ENCODE measurements at places on chromosomes 2 and 18.
A peak's percentile ranks its signal among the peaks of the same experiment; 100 is the strongest.

- DNase-seq = no peak
Observed at GRCh38 chr18:34223164-34223892, 1.4 kb downstream of the NOL4 start.

GRCh38 chr2:207718521-207718920, 7.1 kb downstream of the CCNYL1 start:
- DNase-seq = no peak

DNA sequence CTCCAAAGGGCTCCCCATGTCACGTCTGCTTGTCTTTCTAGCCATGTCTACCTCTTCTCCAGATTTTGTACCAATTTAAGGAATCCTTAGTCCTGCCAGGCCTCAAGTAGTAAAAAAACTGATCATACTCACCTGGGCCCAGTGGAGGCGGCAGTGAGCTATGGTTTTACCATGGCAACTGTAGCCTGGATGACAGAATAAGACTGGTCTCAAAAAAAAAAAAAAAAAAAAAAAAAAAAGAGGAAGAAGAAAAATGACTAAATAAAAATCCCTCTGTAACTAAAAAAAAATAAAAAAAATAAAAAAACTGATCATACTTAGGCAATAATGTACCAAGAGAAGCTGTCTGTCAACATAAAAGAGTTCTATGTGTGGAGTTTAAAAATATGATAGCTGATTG, 221.6 kb downstream of the NR4A2 start:
- DNase-seq = peak; percentile 7

DNA sequence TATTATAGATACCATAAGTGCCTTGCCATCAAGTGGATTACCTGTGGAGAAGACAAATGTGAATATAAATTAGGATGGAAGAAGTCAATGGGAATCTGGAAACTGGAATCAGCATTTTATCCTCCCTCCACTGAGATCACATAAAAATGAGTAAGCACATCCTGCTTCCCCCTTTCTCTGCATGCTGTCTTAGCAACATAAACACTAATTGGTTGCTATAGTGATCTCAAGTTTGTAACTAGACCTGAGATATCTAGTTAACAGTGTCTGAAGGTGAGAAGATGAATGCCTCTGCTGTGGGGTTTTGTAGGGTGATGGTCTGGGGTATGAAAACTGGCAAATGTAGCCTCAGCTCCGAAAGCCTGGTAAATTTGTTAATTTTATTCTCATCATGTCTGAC, 1357.5 kb upstream of the CELF4 start:
- no peak for DNase-seq

GRCh38 chr2:212520340-212520739, 18.3 kb downstream of the ERBB4 start:
- DNase-seq = no peak

DNA sequence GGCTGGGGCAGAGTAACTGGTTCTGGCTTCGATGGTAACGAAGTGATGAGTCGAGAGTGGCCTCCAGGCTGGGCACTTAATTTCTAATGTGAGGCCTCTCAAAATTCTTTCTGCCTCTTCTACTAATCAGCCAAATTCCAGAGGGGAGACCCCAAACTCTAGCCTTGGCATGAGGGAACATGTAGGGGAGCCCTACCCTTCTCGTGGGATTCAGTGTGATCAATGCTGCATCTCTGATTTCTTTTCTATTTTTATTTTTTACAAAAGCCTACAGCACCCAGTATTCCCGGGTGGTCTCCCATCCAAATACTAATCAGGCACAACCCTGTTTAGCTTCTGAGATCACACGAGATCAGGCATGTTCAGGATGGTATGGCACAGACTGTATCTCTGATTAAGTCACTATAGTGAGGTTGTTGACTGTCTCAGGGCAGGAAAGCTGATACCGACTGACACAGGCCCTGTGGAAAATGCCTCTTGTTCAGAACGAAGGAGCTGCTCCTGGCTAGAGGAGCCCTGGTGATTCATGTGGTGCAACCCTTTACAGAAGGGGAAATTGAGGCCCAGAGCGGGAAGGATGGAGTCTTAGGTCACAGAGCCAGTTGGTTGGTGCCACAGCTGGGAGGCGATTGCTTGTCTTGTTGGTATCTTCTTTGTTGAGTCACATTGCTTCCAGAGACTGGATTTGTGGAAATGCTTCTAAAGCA, 126.3 kb upstream of the HS6ST1 start:
- no peak for DNase-seq

GRCh38 chr2:35428548-35428947, 927.0 kb upstream of the CRIM1 start:
- DNase-seq = peak; percentile 22

GRCh38 chr2:17160594-17160993, 357.6 kb downstream of the RAD51AP2 start:
- no peak for DNase-seq

DNA sequence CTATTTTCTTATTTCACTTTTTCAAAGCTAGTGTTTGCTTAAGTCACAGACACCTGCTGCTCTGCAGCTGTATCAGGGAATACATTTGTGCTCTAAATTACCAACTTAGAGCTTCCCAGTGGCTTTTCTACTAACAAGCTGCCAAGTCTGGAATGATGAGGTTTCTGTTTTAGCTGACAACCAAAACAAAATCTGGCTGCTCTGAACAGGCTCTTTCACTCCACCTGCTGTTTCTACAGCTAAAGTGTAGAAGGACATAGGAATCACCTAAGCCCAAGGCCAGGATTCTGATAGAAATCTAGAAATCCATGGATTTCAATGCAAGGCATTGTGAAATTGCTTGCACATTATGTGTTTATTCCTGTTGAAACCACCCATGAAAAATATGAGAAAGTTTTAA, 201.2 kb downstream of the SUCLG1 start:
- no peak for DNase-seq

- no peak for DNase-seq
Observed at GRCh38 chr2:127046579-127046978, 60.4 kb downstream of the BIN1 start.

DNA sequence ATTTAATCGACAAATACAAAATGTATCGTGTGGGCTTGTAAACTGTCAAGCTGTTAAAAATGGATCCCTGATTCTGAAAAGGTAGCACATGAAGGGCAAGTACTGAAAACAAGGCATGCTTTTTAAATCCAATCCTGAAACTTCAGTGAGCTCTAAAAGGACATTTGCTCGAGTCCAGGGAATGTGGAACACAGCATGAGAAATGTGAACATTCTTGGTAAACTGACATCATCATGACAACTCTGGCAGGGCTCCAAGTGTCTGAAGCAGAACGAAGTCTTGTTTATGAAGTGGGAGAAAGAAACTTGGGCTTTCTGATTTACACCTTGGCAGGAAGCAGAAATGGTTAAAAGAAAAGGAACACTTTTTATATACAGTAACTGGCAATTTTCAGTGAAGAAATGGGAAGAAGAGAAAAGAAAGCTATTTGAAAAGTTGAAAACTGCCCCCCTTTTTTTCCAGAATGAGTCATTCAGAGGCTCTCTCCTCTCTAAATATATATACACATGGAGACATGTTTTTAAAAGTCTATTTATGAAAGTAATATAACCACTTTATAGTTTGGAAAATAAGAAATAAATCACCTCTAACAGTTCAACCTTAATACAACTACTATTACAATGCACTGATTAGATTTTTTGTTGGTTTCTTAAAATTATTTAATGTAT, 120.8 kb downstream of the GAREM1 start:
- DNase-seq = no peak

GRCh38 chr2:190532581-190532980, 1.9 kb downstream of the NEMP2 start:
- DNase-seq = no peak

- no peak for DNase-seq
Observed at GRCh38 chr2:188466761-188467160, 175.1 kb downstream of the GULP1 start.

DNA sequence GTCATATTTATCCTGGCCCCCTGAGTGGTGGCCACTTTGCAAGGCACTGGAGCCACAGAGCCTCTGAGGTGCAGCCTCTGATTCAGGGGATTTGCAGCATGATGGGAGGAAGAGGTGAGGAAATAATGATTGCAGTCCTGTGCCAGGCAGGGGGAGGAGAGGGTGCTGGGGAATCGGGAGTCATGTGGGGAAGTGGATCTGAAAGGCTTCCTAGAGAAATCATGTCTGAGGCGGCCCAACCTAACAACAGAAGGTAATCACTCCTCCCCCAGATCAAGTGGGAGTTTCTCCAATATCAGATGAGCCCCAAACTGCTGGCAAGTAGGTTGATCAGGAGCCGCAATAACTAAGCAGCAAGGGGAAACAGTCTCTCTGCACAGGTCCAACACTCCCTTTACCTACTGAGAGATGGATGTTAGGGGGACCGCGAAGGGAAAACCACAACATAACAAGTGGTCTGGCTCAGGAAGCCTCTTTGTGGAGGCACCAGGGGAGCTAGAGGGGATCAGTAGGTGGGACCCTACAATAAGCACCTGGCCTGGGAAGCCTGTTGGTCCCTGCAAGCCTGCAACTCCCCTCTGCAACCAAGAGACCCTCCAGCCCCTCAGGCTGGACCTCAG, 71.8 kb upstream of the NPAS2 start:
- no peak for DNase-seq

DNA sequence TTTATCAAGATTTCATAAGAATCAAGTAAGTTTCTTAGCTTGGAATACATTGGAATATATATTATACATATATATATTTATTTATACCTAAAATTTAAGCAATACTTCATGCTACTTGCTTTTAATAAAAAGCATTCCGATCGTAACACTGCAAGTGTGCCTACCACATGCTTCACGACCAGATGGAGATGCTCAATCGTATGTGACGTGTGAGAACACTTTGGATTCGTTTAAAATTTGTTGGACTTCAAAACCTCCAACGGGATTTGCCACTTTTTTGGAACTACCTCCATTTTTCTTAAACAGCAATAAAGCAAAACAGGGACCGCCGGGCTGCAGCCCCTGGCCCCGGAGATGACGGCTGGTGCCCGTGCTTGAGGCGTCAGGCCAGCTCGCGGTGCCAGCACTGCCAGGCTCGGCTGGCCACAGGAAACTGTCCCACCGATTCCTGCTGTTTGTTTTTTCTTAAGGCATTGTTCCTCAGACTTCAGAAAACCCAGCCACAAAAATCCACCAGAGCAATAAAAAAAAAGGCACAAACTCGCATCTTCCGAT, 204.1 kb downstream of the TWIST2 start:
- no peak for DNase-seq

DNA sequence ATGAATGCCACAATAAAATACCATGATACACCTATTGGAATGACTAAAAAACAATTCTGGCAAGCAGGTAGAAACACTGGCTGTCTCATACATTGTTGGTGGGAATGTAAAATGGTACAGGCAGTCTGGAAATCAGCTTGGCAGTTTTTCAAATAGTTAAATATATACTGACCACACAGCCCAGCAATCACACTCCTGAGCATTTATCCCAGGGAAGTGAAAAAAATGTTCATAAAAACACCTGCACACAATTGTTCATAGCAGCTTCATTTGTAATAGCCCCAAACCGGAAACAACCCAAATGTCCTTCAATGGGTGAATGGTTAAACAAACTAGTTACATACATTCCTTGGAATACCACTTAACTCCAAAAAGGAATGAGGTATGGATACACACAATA, 137.2 kb downstream of the TFCP2L1 start:
- no peak for DNase-seq

DNA sequence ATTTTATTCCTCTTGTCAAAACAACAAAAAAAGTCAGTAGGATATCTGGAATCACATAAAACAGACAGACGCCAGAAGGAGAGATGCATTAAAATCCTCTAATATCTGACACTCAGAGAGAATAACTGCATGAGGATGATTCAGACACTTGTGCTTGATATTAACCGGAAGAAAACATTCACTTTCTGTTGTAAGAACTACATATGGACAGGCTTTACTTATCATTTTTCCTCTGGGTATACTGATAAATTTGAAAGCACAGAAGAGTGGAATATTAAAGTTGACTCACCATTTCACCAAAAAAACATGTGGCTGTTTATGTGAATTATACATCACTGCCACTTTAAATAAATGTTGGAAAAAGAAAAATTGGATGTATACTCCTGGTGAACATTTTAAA, 589.1 kb upstream of the CDH2 start:
- DNase-seq = no peak

DNA sequence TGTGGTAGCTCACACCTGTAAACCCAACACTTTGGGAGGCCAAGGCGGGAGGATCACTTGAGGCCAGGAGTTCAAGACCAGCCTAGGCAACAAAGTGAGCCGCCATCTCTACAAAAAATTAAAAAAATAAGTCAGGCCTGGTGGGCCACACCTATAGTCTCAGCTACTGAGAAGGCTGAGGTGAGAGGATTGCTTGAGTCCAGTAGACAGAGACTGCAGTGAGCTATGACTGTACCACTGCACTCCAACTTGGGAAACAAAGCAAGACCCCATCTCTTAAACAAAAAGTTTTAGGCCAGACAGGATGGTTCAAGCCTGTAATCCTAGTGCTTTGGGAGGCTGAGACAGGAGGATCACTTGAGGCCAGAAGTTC, 69.8 kb upstream of the IL1R2 start:
- DNase-seq = no peak

DNA sequence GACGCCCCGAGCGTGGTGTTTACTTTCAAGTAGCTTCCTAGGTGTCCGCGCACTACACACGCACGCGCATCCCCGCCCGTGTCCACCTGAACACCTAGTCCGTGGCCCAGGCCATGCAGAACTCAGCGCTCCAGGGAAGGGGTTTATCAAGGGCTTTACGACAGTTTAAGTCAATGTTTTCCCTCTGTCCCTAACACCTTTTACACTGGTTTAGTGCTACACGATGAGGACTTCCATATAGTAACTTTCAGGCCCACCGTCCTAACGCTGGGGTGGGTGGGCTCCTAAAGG, 1.4 kb upstream of the BCL2 start:
- no peak for DNase-seq

DNA sequence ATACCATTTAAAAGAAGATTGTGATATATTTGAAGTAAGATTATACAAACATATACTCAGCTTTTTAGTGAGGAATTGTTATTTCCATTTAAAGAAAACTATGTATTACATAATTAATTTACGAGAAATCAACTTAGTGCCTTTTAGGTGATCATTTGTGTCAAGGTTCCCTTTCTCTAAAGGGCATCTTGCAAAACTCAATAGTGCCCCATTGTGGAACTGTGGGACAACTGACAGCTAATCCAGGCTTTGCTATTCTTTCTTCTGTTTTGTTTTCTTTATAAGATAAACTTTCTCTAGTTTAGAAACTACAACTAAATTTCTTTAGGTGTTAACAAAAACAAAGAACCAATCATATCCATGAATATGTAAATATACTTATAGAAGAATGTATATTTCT, 24.3 kb upstream of the VIT start:
- no peak for DNase-seq
